Activated CD4-positive, alpha-beta T cell treated with anti-CD3 and anti-CD28 coated beads, Interleukin-10, Interleukin-2, amounts not matched to agents 100 ng/mL and 50 ng/mL, durations not matched to agents 16 hours and 8 hours (primary cell): ENCODE measurements at places on chromosomes 4 and X.

GRCh38 chr4:176036585-176037205, 28.9 kb upstream of the WDR17 start:
- DNase-seq = no peak

DNA sequence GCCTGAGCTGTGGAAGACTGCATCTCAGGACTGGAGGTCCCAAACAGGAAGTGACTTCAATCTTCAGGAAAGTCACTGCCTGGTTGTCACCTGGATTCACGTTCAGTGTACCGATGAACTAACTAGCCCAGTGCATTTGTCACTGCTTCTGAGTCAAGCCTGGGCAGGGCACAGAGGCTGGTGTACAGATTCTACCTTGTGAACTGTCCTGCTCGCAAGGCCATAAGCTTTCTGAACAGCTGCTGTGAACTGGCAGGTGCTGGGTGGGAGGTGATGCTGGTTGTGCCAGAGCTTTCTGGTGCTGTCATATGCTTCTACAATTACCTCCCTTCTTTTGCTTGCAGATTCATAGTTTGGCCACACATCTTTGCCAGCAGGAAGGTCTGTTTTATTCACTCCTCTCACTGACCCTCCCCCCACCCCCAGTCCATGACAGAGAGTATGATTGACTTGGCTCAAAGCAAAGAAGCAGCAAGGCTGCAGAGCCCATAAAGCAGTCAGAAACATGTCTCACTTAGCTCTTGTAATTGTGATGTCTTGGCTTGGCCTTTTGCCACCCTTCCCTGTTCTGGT, 40.5 kb downstream of the ZCCHC12 start:
- DNase-seq = no peak

DNA sequence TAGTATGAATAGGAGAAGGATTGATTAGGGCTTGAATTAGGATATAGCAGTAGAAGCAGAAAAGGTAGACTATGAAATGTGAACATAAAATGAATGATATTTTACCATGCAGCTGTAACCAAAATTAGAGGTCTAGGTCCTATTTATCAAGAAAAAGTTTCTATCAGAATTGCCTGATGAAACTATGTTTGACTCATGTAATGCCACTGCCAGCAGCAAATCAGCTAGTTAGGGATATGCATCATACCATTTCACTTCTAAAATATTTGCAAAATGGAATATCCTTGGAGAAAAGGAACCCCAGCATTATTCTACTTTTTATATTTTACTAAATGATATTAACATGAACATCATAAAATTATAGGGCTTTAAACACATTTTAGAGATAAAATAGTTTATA, 188.4 kb downstream of the WDFY3 start:
- no peak for DNase-seq

- no peak for DNase-seq
Observed at GRCh38 chrX:135302269-135302873, 6.9 kb upstream of the ETDC start.

DNA sequence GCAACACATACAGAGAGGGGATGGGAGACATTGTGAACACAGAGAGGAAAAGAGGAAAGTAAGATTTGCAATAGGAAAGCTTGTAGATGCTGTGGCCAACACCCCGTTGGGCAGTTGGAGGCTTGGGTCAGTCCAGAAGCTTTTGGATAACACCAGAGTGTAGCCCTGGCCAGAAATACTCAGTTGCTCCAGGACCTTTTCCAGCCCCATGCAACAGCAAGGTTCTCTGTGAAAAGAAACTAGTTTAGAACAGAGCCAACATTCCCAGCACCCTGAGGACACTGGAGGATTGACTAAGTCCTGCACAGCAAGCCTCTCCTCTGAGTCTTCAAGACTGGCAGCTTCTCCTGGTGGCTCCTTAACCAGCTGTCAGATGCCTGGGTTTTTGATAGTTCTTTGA, 27.9 kb upstream of the NAF1 start:
- DNase-seq = no peak

GRCh38 chrX:96692454-96692853, 7.8 kb downstream of the DIAPH2 start:
- DNase-seq = no peak
